ENCODE measurements at places on chromosomes 16 and 17.

GRCh38 chr16:4160658-4161430 lies 44.6 kb upstream of the ADCY9 start:
- no peak for DNase-seq

GRCh38 chr17:31538080-31538762 lies 146.7 kb downstream of the RAB11FIP4 start:
- DNase-seq, result no peak

DNA sequence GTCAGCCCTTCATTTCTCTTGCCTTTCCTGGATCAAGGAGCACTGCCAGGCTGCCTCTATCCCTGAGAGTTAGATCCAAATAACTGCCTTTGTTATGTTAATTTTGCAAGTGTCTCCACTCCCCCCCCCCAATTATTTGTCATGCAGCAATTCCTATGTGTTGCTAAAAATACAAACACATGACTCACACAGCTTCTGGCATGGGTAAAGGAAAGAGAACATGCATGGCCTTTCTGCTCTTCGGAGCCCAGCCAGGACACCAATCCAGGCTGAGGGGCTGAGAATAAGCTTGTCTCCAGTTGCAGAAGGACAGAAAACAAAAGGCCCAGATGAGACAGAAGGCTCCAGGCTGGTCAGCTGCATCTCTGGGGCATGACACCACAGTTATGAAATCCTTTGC lies 148.0 kb upstream of the TNRC6C start:
- DNase-seq, result peak; percentile 56

- DNase-seq, result peak; percentile 93
Measured at GRCh38 chr16:81669473-81670350, 109.4 kb upstream of the PLCG2 start.

GRCh38 chr16:637081-638018 lies 1.2 kb upstream of the METTL26 start:
- peak; percentile 90 for DNase-seq

GRCh38 chr17:78537217-78537860 lies 39.9 kb downstream of the DNAH17 start:
- DNase-seq, result no peak

- no peak for DNase-seq
Measured at GRCh38 chr17:41417576-41418015, 6.8 kb downstream of the KRT37 start.

- no peak for DNase-seq
Measured at GRCh38 chr17:51676691-51677487, 416.5 kb downstream of the UTP18 start.

DNA sequence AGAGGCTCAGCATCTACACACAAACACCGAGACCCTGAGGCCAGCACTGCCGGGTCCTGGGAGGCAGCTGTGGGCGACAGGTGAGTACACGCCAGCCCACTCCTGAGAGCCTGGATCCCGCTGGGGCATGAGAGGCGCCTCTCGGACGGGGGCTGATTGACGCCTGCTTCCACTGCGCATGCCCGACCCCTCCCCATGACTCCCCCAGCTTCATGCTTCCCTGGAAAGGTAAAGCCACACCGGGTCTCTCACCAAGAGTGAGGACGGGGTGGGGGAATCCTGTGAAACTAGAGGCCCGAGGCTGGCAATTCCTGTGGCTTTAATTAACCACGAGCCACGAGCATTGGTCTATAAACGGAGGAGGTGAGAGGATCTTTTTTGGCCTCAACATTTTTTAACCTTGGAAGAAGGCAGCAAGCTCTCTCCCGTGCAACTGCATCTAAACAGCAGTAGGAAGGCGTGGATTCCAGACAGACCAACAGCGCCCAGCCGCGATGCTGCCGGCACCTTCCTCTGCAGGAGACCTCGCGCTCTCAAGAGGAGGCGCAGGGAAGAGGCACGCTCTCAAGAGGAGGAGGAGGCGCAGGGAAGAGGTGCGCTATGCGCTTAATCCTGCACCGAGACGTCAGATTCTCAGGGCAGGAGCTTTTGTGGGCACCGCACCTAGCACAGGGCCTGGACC lies 71.8 kb upstream of the METRNL start:
- peak; percentile 88 for DNase-seq

DNA sequence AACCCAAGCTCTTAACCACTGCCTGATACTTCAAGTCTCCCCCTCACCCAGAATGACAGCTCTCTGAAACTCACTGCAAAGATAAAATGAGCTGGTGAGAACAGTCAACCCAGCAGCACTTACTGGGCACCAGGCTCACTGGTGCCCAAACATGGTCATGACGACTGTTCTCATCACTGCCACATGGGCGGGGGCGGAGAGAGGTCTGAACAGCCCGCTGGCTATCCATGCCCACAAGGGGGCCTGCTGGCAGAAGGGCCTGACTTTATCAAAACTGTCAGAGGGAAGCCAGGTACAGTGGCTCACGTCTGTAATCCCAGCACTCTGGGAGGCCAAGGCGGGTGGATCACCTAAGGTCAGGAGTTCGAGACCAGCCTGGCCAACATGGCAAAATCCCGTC lies 4.0 kb downstream of the MYBBP1A start:
- no peak for DNase-seq

- DNase-seq, result no peak
Measured at GRCh38 chr17:35498448-35499178, 38.9 kb downstream of the SLFN12L start.

GRCh38 chr17:80195141-80195540 lies 25.0 kb downstream of the SGSH start:
- no peak for DNase-seq

- DNase-seq, result no peak
Measured at GRCh38 chr17:50918071-50918932, 52.1 kb upstream of the TOB1 start.

GRCh38 chr17:44043272-44043696 lies 23.2 kb downstream of the LSM12 start:
- DNase-seq, result no peak

- no peak for DNase-seq
Measured at GRCh38 chr17:77441940-77442339, 301.2 kb downstream of the SEC14L1 start.

DNA sequence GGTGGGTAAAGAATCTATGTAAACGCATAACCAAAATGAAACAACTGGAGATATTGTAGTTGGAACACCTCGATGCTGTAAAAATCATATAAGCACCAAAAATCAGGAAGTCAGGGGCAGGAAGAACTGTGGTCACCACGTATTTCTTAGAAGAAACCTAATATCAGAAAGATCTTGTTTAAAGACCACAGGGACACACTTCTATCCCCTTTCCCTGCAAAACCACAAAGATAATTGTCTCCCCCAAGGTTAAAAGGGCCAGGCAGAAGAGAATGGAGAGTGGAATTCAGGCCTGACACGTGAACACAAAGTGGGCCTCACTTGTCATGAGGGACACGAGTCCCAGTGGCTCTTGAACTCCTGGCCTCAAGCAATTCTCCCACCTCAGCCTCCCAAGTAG lies 68.1 kb downstream of the GSG1L start:
- DNase-seq, result no peak

- no peak for DNase-seq
Measured at GRCh38 chr16:51641191-51641765, 490.2 kb upstream of the SALL1 start.

- DNase-seq, result no peak
Measured at GRCh38 chr17:10144982-10145381, 53.4 kb downstream of the GAS7 start.

DNA sequence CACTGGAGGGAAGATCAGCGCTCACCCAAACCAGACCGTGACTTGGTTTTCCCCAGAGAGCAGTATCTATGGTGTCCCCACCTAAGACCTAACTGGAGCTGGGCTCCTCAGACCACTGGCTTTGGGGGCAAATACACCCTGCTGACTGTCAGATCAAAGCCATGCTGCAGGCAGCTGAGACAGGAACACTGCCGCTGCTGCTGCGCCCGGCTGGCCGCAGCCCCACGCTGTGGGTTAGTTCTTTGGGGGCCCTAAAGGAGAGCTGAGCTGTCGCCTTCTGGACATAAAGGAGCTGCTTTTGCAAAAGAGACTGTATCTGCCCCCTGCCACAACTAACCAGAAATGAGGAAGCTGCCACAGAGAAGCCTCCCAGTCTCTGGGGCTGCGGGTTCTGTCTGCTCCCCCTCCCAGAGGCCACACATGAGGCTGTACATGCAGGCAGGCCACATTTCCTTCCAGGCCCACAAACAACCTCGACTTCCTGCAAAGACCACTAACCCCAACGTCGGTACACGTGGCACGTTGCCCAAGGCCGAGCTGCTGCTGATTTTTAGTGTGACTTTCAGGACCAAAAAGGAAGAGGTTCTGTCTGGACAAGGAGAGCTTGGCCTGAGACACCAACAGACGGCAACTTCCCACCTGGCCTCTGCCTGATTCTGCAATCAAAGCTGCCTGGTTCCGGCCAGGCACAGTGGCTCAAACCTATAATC lies 18.2 kb upstream of the ABR start:
- no peak for DNase-seq

DNA sequence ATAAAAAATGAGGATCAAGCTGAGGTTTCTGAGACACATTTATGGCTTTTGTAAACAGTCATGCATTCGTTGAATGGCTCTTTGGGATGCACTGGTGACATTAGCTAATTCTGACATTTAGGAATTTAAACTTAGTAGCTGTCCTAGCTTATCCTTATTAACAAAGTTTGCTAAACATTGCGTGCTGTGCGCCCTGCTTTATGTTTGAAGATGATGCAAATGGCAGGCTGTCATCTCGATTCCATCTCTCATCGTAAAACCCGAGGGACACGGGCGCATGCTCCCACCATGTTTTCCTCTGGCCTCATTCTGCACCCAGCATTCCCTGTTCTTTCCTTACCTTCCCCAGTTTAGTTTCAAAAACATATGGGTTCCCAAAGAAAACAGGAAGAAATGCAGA lies 53.8 kb upstream of the ARHGAP44 start:
- DNase-seq, result no peak

DNA sequence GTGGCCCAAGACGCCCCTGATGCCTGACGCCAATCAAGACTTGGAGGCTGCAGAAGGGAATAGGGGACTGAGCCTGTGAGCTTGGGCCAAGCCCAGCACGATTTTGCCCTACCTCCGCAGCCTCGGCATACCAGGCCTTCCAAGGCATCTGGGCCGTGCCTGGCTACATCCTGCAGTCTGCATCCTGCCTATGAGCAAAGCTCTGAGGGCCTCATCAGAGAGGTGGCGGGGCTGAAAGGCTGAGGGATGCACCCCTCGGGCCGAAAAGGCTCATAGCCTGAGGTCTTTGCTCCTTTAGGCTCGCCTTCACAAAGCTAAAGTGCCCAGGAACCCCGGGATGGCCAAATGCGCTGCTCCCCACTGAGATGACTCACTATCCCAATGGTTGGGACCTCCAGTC lies 2.5 kb downstream of the SEZ6 start:
- DNase-seq, result no peak

DNA sequence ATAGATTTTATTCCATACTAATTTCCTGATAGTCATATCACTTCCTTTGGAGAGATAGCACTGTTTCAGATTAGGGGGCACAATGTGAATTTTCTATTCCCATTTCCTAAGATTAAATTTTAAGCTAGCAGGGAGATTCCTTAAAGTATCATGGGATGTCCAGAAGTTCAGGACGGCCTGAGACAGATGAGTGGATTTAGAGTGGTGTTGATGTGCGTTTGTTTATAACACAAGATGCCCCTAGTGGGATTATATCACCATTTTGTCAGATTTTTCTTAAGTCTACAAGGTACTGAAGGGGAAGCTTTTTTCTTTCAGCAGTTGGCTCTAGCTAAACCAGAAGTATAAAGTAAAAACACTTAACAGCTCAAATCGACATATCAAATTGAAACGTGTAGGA lies 183.6 kb upstream of the TBX2 start:
- no peak for DNase-seq

- DNase-seq, result peak; percentile 35
Measured at GRCh38 chr16:71883168-71883848, 674 bp downstream of the ZNF821 start.

GRCh38 chr16:88050952-88051660 lies 99.9 kb downstream of the BANP start:
- DNase-seq, result no peak

- no peak for DNase-seq
Measured at GRCh38 chr16:53785044-53785443, 81.1 kb downstream of the FTO start.

- no peak for DNase-seq
Measured at GRCh38 chr16:83187405-83187804, 560.6 kb downstream of the CDH13 start.

GRCh38 chr16:78987666-78988065 lies 612.9 kb downstream of the MAF start:
- no peak for DNase-seq

DNA sequence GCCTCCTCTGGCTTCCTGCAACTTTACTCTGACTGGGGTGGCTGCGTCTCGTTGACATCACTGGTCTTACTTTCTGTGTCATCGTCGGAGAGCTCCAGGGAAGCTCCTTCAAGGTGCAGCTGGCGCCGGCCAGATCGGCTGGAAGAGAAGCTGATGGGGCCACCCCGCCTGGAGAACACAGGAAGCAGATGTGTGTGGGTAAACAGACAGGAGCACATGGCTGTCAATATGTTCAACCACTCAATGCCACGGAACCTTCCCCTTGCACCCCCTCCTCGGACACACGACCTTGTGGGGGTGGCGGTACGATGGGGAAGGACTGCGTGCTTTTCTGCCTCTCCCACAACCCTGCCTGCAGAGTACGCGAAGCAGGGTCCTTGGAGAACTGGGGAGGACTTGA lies 40.1 kb downstream of the NDEL1 start:
- no peak for DNase-seq

DNA sequence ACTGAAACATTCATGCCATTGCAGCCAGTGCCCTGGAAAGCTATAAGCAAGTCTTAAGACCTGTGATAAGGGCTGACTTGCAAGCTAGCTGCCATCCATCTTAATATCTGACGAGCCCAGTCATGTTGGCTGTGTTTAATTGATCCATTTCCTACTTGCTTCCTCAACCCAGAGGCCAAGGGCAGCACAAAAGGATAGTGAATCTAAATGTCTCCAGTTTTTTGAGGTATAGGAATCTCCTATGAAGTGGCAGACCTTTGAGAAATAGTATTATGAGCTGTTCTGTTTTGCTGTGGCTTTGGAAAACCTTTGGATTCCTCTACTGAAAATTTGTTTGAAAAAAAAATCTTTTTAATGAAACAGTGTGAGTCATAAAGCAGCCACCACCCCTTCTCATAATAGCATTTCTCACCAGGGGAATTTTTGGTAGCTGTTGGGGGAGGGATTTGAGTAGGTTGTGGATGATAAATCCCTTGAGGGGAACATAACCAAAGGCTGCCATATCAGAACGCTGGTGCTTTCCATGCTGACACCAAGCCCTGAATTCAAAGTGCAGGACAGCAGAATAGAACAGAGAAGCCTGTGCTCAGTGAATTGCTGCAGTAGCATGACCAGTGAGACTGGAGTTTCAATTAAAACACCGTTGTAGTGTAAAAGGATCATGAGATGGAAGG lies 12.9 kb downstream of the ZNRF1 start:
- DNase-seq, result no peak

- DNase-seq, result no peak
Measured at GRCh38 chr16:9695152-9695551, 487.1 kb downstream of the GRIN2A start.

GRCh38 chr17:67059372-67059771 lies 15.0 kb downstream of the CACNG1 start:
- no peak for DNase-seq

GRCh38 chr17:19384723-19385391 lies 2.1 kb downstream of the MFAP4 start:
- DNase-seq, result no peak

All from NCI-H345 (cell line).